Neural progenitor cell (in vitro differentiated cells): ENCODE measurements at places on chromosomes 6 and 20. TPM values are rescaled to one million over a fixed set of nuclear protein-coding genes. Genes with fewer than 3 reads are reported as not detected.
A peak's percentile ranks its signal among the peaks of the same experiment; 100 is the strongest.

The TSBP1 gene
- not detected in 2 replicates for total RNA-seq

The SCUBE3 gene
- total RNA-seq: 9.0 and 11.4 TPM in 2 replicates

The KIAA0408 gene
- total RNA-seq: 2.2 and 9.7 TPM in 2 replicates

The ARFGAP1 gene
- 43.7 and 103 TPM in 2 replicates for total RNA-seq

The ANGPT4 gene
- 0.06 and 0.19 TPM in 2 replicates for total RNA-seq

DNA sequence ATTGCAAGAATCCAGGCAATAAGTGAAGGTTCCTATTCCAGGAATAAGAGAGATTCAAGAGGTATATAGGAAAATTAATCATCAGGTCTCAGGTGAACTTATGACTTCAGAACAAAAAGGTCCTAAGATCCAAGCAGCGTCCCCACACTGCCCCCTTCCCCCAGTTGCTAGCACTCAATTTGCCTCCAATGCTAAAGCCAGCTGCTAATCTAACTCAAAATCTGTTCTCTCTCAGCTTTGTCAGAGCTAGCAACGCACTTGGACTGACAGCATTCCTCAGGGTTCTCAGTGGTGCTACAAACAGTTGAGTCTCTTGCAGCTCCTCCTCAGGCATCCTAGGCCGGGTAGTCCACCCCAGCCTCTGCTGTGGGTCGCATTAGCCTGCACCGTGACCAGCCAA, 148.3 kb downstream of the RFX6 start:
- DNase-seq: no peak
- no peaks in the 10 kb centered on the region for H3K4me1 ChIP-seq
- H3K27me3 ChIP-seq: no peaks in the 10 kb centered on the region

DNA sequence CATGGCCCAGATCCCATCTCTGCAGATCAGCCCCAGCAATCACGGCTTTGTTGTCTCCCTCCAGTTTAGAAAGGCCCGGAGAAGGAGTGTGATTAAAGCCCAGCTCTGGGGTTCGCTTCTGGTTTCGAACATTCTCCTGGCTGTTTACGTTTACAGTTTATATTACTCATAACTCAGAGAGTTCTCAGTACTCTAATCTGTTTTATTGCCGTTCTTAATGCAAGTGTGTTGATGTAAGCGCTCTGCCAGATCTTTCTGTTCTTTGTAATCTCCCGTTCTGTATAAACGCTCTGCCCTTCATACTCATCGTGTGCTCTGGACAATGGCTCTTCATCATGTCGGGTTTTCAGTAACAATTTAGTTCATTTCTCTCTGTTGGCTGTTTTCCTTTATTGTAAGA, 118.0 kb upstream of the PRND start:
- no peak overlapping the region for H3K27ac ChIP-seq
- DNase-seq: no peak
- no peaks in the 10 kb centered on the region for H3K4me1 ChIP-seq
- H3K27me3 ChIP-seq: no peaks in the 10 kb centered on the region

- H3K4me3 ChIP-seq: no peak overlapping the region
- no peaks in the 10 kb centered on the region for H3K27me3 ChIP-seq
- no peak for DNase-seq
- no peak overlapping the region for H3K27ac ChIP-seq
Observed at GRCh38 chr6:158631678-158632537, 12.6 kb downstream of the DYNLT1 start.

DNA sequence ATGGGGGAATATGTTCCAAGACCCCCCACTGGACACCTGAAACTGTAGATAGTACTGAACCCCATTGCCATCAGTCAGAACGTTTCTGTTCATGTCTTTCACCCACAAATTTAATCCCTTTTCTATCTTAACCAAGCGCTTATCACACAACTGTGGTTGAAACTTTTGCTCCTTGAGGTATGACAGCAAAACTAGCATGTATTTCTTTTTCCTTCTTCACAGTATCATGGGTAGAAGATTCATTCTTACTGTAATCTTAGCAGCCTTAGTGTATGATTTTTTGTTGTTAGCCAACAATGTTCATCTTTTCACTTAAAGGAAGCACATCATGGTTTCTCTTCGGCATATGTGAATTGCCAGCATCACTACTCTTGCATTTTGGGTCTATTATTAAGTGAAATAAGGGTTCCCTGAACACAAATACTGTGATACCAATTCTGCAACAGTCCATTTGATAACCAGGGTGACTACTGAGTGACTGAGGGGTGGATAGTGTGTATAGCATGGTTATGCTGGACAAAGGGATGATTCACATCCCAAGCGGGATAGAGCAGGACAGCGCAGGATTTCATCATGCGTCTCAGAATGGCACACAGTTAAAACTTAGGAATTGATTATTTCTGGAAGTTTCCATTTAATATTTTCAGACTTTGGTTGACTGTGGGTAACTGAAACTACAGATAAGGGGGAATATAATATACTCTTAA, 41.8 kb downstream of the KCNS1 start:
- no peak overlapping the region for H3K4me3 ChIP-seq
- H3K27me3 ChIP-seq: no peaks in the 10 kb centered on the region
- no peaks in the 10 kb centered on the region for H3K4me1 ChIP-seq
- no peak overlapping the region for H3K27ac ChIP-seq

DNA sequence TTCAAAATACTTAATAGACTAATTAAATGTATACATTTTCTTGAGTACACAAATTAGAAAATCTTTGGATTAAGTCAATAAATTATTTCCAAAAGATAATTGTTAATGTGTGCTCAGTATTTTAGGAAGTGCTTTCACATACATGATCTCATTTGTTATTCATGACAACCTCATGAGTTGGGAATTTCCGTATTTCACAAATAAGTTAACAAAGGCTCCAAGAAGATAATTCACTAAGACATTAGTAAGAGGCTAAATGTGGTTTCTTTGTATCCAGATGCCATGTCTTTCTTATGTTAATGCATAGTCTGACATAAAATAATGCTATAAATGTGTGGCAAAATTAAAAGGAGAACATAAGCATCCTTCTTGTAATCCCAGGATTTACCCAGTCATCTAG, 79.5 kb upstream of the TCF21 start:
- DNase-seq: no peak
- H3K4me1 ChIP-seq: no peaks in the 10 kb centered on the region

DNA sequence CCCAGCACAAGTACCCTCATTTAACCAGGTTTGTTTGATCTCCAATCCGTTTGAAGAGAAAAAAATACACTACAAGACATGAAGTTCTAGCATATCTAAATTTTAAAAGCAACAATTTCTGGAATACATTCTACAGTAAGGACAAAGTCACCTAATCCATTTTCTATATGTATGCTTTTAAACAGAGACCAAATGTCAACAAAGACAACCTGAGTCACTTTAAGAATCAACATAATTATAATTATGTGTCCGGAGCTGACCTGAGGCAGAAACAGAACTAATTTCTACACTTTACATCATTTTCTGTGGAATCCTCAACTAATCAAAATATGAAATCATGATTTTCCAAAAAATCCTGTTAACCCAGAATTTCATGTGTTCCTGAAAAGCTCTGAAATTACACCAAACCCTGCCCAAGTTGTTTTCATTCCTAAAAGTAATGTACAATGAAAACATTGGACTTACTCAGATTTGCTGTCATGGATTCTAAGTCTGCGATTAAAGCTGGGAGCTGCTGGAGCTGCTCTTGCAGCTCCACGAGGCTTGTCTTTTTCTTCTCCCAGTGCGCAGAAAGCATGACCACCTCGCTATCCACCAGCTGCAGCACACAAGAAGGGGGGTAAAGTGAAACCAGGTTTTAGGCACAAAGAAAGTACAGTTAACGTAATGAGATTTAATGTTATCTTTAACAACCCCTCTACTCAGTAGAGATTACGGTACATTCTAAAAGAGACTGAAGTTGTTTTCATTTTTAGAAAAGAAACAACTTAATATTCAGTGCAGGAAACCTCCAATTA, 35.8 kb downstream of the DTNBP1 start:
- H3K4me1 ChIP-seq: no peaks in the 10 kb centered on the region
- no peak overlapping the region for H3K4me3 ChIP-seq
- no peak for DNase-seq
- no peaks in the 10 kb centered on the region for H3K36me3 ChIP-seq

DNA sequence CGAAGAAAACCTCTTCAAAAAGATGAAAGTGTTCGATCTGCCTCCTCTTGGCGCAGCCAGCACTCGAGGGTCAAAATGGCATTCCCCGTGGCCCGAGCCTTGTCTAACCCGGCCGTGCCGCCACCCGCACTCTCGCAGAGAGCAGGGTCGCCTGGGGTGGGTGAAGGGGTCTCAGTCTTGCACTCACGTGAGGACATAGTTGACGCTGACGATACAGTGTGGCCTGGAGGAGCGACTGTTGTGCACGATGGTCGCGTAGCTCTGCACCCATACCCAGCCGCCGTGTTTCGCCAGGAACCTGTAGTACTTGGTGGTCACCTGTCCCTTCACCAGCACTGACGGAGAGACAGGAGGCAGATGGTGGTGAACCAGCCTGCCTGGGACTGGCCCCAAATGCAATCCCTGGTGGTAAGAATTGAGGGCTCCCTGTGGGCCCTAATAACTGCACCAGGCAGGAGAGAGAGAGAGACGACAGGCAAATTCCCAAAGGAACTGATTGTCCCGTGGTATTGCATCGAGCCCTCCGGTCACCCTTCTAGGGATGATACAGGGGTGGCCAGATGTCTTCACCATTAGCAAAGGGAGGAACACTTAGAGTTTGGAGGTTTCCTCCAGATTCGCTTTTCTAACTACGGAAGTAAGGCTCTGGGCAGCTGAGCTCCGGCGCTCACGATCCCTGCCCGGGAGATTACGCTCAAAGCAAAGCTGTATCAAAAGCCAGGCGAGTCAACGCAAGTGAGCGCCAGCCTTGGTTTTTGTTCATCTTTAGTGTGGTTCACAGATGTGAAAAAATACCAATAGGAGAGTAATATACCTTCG, 17.4 kb downstream of the SIM1 start:
- peak overlapping the region; percentile 19 for H3K4me3 ChIP-seq
- H3K36me3 ChIP-seq: no peaks in the 10 kb centered on the region
- DNase-seq: peak; percentile 62
- H3K27me3 ChIP-seq: peaks cover 100% of the 10 kb centered on the region

GRCh38 chr6:119454714-119455113, 105.2 kb upstream of the MAN1A1 start:
- no peak overlapping the region for H3K27ac ChIP-seq
- no peak overlapping the region for H3K4me3 ChIP-seq
- DNase-seq: no peak
- H3K4me1 ChIP-seq: no peaks in the 10 kb centered on the region
- H3K36me3 ChIP-seq: no peaks in the 10 kb centered on the region
- H3K27me3 ChIP-seq: no peaks in the 10 kb centered on the region

- no peak overlapping the region for H3K27ac ChIP-seq
- H3K4me1 ChIP-seq: peaks cover 4% of the 10 kb centered on the region
- DNase-seq: no peak
- H3K36me3 ChIP-seq: no peaks in the 10 kb centered on the region
- no peaks in the 10 kb centered on the region for H3K27me3 ChIP-seq
Observed at GRCh38 chr6:150788089-150788488, 77.4 kb upstream of the MTHFD1L start.

GRCh38 chr20:49597825-49598395, 30.0 kb upstream of the PTGIS start:
- H3K27me3 ChIP-seq: no peaks in the 10 kb centered on the region
- H3K4me1 ChIP-seq: peaks cover 7% of the 10 kb centered on the region
- no peak for DNase-seq
- H3K4me3 ChIP-seq: no peak overlapping the region
- no peak overlapping the region for H3K27ac ChIP-seq

DNA sequence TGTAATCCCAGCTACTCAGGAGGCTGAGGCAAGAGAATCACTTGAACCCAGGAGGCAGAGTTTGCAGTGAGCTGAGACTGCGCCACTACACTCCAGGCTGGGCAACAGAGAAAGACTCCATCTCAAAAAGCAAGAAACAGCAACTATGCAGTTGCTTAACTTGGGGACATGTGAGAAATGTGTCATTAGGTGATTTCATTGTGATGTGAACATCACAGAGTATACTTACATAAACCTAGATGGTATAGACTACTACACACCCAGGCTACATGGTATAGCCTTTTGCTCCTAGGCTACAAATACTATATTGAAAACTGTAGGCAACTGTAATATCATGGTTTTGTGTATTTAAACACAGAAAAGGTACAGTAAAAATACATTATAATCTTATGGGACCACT, 3.3 kb upstream of the COQ3 start:
- no peak overlapping the region for H3K27ac ChIP-seq
- DNase-seq: no peak
- no peaks in the 10 kb centered on the region for H3K27me3 ChIP-seq
- H3K36me3 ChIP-seq: peaks cover 34% of the 10 kb centered on the region

- H3K27me3 ChIP-seq: no peaks in the 10 kb centered on the region
- no peaks in the 10 kb centered on the region for H3K36me3 ChIP-seq
- H3K4me3 ChIP-seq: no peak overlapping the region
- no peak overlapping the region for H3K27ac ChIP-seq
Observed at GRCh38 chr6:25919657-25920056, 10.8 kb downstream of the SLC17A2 start.

DNA sequence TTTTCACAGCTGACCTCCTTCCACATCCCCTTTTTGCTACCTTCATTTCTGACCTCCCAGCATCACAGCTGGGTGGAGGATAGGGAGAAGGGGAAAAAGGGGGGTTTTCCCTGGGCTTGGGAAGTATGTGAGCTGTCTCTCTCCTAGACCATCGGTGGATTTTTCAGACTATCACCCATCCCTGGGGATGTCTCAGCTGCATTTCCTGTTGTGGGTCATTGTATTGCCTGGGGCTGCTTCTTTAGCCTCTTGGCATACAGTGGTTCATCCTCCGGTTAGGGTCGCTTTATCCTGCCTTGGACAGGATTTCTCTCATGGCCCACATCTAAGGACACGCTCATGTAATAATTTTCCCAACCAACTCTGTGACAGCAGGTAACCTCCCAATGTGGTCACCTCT, 142.5 kb upstream of the ARG1 start:
- no peaks in the 10 kb centered on the region for H3K36me3 ChIP-seq
- H3K4me1 ChIP-seq: peaks cover 8% of the 10 kb centered on the region
- H3K27ac ChIP-seq: no peak overlapping the region
- no peaks in the 10 kb centered on the region for H3K27me3 ChIP-seq

GRCh38 chr6:43763812-43764522, 6.0 kb upstream of the VEGFA start:
- no peak overlapping the region for H3K27ac ChIP-seq
- H3K36me3 ChIP-seq: no peaks in the 10 kb centered on the region
- H3K4me3 ChIP-seq: no peak overlapping the region
- H3K4me1 ChIP-seq: peaks cover 51% of the 10 kb centered on the region
- no peaks in the 10 kb centered on the region for H3K27me3 ChIP-seq

DNA sequence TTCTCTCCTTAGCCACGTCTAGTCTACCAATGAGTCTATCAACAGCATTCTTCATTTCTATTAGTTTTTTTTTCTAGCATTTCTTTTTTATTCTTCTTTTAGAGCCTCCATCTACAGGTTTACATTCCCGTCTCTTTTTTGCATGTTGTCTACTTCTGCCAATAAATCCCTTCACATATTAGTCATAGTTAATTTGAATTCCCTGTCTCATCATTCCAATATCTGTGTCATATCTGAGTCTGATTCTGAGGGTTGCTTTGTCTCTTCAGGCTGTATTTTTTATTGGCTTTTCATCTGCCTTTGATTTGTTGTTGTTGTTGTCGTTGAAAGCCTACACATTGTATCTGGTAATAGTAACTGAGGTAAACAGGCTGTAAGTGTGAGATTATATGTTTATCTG, 104.6 kb downstream of the HMGCLL1 start:
- no peaks in the 10 kb centered on the region for H3K4me1 ChIP-seq
- no peaks in the 10 kb centered on the region for H3K36me3 ChIP-seq
- no peak overlapping the region for H3K27ac ChIP-seq
- no peaks in the 10 kb centered on the region for H3K27me3 ChIP-seq
- no peak overlapping the region for H3K4me3 ChIP-seq
